Stimulated activated CD8-positive, alpha-beta memory T cell treated with anti-CD3 and anti-CD28 coated beads, Interleukin-7, amount 100 ng/mL, for 1 hour (primary cell): ENCODE measurements at places on chromosomes 5 and 9.

- DNase-seq: no peak
Observed at GRCh38 chr9:6237267-6237666, 21.7 kb downstream of the IL33 start.

DNA sequence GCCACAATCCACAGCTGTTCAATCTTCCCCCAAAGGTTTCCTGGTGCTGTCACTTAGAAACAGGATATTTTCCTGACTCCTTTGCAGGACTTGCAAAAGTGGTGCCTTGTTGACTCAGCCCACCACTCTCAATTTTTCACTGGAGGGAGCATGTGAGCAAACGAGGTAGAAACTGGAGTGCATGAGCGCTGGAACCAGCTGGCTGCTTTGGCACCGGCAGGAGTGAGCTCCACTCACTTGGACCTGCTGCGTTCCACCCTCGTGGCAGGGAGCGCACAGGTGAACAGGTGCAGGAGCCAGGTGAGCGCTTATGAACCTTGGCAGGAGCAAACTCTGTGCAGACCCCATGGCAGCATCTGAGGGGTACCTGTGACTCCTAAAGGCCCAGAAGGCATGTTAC lies 364.1 kb upstream of the RORB start:
- DNase-seq: no peak

- DNase-seq: no peak
Observed at GRCh38 chr9:113315231-113315630, 12.1 kb upstream of the RNF183 start.

DNA sequence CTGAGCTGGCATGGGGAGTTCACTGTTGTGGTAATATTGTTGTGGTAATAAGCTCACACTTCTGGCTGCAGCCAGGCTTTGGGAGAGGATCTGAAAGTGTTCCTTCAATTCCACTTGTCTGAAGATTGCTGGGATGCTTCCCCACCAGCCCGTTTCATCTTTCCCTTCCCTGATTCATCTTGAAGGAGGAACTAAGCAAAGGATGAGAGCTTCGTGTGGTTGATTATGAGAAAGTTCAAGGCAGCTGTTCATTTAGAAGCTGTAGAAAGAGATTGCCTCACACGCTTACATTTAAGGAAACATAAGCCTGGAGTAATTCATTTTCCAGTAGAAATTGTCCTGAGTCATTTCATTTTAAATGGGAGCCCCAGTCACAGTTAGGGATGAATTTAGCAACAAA lies 122.4 kb upstream of the GAS1 start:
- DNase-seq: no peak

- no peak for DNase-seq
Observed at GRCh38 chr5:73764586-73764985, 138.6 kb downstream of the ARHGEF28 start.

DNA sequence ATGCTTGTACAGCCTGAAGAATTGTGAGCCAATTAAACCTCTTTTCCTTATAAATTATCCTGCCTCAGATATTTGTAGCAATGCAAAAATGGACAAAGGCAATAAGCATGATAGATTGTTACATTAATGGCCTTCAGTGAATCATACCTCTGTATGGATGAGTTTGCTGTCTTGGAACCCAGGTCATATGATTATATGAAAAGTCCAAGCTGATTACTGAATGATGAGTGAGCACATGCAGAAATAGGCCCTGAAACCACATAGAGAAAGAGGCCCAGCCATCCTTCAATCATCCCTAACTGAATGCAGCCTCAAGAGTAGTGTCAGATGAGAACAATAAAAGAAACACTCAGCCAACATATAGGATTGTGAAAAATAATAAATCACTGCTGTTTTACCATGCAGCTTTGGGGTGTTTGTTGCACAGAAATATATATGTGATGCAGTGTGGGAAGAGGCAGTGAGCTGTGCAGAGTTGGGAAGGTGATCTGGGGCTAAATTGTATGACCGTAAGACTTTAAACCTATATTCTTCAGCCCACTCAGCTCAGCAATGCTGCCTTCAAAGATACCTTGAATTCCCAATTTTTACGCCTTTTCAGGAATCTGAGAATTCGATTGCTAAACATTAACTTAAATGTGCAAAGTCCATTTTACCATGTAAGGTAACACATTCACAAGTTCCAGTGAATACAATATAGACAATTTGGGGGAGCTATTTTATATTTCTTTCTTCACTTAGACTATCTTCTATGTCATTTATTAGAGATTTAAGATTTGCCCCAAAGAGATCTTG lies 36.3 kb upstream of the SHISAL2B start:
- DNase-seq: no peak

GRCh38 chr5:58983526-58984452 lies 400.9 kb downstream of the RAB3C start:
- no peak for DNase-seq

GRCh38 chr9:93091056-93091452 lies 5.0 kb upstream of the CARD19 start:
- no peak for DNase-seq

GRCh38 chr5:151243127-151243526 lies 9.9 kb upstream of the GM2A start:
- DNase-seq: no peak

DNA sequence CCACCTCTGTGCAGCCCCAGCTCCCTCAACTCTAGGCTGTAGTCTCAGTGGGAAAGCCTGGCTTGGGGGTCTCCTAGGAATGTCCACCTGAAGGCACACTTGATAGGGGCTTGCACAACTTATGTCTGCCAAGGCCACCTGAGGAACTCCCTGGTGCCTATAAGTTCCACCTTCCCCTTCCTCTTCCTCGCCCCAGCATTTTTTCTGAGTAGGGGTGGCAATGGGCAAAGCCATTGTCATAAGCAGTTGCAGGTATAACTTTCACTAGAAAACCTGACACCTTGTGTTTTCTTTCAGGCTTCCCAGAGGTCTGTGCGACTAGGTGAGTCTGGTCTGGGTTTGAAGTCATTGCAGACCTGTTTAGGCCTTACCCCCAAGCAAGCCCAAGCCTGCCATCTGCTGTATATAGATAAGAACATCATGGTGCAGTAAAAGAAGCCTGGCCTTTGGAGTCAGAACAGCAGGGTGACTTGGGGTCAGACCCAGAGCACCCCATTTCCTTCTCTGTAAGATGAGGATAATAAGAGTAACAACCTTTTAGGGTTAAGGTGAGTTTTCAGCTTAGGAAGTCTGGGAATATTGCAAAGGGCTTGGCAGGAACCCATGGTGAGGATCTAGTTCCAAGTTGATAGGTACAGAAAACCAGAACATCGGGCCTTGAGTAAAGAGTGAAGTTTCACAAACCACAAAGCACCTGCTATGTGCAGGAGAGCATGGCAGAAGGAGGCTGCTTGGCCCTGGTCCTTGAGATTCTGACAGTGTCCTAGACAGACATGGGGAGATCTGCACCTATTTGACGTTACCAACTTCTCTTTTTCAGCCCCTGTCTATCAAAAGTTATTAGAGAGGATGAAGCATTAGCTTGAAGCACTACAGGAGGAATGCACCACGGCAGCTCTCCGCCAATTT lies 33.8 kb downstream of the TGFBI start:
- DNase-seq: no peak

DNA sequence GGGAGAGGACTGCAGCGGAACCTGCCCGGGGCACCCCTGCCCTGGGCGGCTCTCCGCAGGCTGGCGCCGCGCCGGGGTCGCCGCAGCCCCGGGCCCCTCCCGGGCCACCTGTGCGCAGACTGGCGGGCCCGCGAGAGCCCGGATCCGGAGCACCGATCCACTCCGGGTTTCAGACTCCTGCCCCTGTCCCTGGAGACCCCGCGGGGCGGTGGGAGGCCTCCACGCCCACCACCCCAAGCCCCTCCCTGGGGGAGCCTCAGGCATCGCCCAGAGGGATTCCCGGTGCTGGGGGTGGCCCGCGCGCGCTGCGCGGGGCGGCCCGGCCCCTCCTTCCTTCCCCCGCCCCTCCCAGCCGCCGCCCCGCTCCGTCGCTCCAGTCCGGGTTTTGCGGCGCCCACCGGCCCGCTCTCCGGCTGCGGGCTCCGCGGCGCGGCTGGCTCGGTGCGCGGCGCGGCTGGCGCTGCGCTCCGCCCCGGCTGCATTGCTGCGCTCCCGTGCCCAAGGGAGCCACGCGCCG lies at the start of gene UNC5A:
Gene UNC5A, plus strand, starts transcription at position 479 of the 517 bp plus-strand sequence. CDS start 192 bp downstream, outside the sequence.
- no peak for DNase-seq

DNA sequence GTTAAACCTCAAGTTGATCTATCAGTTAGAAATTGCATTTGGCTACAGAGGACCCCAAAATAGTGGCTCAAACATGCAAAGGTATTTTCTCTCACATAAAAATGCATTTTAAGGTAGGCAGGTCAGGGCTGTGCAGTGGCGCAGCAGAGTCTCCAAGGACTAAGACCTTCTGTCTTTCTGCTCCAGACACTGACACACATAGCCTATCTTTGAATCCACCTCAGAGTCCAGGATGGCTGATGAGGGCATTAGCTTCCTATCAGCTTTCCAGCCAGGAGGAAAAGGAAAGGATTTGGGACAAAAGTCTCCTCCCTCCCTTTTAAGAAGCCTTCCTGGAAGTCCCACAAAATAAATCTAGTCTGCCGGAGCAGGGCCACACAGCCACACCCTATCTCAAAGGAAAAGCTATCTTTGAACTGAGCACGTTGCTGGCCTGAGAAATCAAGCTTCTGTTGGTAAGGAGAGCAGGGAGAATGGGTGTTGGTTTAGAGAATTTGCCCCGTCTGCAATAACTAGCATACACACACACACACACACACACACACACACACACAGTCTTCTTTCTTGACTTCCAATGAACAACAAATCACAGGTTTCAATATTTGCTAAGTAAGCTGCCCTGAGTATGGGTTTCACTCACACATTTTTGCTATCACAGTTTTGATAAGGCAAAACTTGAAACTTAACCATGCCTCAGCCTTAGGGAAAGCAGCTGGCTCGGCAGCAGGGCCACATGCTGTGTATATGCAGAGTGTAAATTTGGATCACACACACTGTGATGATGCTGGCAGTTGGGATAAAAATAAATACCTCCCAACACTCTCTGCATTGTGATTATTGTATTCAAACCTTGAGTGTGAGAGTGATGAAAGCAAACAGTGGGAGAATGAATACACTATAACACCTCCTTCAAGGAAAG lies 116.6 kb upstream of the MAP3K1 start:
- no peak for DNase-seq

DNA sequence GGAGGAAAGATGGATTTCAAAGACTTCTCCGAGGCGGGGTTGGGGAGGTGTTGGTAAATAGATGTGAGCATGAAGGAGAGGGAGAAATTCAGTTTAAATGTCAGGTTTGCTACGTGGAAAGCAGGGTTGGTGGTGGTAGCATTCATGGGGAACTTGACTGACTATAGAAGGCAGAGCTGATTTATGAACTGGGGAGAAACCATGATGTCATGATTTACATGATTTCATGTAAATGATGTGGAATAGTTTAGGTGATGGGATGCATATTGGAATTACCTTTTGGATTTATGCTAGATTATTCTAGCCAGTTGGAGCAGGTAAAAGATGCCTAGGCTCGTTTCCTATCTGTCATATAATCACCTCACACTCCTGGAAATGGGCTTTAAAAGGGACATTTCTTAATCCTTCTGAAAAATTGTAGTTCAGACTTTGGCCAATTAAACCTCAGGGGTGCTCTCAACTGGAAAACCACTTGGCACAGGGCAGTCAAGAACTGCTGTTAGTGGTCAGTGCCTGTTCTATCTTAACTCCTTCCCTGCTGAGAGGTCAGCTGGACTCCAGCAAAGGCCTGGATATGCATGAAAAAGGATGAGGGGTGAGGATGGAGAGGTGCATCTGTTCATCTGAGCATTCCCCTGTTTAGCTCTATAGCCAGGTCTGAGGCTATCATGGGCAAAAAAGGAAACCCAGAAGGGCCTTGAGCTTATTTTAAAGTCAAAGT lies 50.1 kb upstream of the BASP1 start:
- DNase-seq: no peak

DNA sequence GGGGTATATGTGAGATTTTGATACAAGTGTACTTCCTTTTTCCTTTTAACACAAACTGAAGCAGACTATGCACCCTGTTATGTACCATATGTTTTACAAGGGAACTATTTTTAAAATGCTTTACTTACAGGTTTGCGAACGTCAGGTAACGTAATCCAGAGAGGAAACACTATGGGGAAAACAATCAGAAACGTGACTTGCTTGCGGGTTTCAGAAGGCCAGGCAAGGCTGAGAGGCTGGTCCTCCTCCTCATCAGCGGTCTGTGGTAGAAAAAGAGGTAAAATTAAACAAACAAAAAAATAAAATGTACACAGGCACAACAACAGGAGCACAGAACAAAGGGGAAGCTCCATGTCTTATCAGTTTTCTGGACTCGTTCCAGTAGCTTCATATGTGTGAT lies 141.2 kb downstream of the ACER2 start:
- DNase-seq: no peak
